ENCODE measurements at places on chromosomes 3 and 15.
A peak's percentile ranks its signal among the peaks of the same experiment; 100 is the strongest.

DNA sequence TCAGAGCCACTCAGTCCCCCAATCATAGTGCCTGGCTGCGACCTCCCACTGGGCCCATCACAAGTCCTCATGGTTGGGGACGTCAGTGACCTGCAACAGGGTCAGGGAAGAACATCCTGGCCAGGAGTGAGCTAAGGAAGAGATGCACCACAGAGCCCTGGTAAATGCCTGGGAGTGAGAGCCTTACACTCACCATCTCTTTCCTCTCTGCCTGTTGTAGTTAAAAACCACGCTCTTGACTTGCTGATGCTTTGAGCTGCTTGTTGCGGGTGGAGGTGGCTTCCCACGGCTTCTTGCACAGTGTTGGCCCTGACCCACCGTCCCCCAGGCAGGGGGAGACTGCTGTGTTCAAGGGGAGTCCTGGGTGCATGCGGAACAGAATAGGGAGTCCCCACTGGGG, 91.1 kb upstream of the RGMA start:
- DNase-seq: no peak

DNA sequence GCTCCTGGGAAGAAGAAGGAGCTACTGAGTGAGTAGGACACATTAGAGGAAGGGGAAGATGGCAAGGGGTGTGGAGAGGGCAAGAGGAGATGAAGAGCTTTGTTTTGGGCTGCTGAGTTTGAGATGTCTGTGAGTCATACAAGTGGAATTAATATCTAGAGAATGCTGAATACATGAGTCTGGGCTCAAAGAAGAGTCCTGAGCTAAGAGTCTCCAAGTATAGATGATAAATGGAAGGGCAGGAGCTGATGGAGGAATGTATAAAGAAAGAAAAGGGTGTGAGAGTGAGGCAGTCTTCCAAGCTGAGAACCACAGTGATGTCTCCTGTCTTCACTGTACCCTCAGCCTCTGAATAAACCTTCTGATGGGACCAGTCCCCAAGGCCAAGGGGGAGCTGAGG, 205.5 kb upstream of the MRPL3 start:
- no peak for DNase-seq

GRCh38 chr3:155736381-155736780, 8.5 kb downstream of the PLCH1 start:
- DNase-seq: no peak

DNA sequence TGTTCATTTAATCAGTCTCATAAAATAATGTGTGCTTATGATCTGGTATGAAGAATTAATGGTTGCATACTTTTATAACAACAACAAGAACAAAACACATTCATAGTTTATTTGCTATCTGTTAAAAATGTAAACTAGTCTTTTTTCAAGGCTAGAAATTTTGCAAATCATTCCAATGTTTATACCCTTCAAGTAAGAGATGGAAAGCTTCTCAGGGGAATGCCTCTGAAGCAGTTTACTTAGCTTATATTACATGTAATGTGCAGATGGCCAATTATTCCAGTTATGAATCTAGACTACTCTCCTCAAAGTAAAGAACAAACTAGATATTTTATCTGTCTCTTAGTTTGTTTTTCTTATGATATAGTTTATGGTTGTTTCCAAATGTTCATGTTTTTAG, 575.4 kb downstream of the NAALADL2 start:
- DNase-seq: no peak

- DNase-seq: no peak
Measured at GRCh38 chr3:16797831-16798230, 86.9 kb upstream of the PLCL2 start.

DNA sequence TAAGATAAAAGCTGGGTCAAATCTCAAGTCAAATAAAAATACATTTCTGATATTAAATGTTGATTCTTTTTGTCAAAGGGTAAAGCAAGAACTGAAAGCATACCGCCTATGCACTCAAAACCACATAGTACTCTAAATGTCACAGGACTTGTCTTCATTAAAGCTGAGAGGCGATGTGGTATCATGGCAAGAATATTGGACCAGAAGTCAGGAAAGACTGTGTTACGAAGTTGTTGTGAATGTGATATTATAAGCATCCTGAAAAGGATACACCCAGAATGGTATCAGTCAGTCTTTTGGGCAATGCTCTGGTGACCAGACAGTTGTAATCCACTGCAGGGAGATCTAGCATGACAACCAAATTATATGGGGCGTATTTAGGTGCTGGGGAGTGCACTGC, 33.8 kb downstream of the TIGIT start:
- DNase-seq: no peak

DNA sequence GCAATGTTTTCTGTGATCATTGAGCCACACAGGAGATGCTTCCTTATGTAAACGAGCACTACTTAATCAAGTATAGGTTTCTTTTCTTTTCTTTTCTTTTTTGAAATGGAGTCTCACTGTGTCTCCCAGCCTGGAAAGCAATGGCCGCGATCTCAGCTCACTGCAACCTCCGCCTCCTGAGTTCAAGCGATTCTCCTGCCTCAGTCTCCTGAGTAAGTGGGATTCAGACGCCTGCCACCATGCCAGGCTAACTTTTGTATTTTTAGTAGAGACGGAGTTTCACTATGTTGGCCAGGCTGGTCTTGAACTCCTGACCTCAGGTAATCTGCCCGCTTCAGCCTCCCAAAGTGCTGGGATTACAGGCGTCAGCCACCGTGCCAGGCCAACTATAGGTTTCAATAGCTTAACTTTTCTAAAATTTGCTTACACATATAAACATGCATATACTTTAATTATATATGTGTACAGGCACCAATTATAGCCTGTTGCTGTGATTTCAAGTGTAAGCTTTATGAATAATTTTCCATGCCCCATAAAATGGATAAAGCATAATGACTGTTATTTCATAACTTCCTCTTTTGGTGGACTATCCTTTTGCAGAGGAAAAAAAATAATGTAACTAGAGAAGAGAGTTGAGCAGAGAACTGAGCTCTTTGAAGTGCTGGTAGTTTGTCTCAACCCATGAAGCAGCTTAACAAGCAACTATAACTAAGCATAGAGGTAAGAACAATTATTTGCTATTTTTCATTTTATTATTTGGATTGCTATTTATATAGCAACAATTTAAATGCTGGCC, 24.8 kb upstream of the MBNL1 start:
- DNase-seq: peak; percentile 85

- DNase-seq: no peak
Measured at GRCh38 chr3:148092624-148093347, 604.9 kb upstream of the AGTR1 start.

DNA sequence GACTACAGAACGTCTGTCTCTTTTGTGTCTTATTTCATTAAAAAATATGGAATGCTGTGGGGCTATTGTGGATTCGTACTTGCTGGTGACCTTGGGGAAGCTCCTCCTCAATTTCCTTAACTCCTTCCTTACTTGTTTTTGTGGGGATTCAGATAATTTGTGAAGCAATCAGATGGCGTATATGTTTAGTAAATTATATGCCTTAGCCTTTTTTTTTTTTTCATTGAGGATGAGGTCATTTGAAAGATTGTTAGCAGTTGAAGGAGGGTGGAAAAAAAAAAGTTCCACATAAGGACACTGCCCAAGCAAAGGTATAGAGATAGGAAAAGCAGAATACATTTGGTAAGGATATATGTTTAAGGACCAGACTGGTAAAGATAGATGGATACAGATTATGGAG, 3.3 kb downstream of the RNF13 start:
- DNase-seq: no peak

DNA sequence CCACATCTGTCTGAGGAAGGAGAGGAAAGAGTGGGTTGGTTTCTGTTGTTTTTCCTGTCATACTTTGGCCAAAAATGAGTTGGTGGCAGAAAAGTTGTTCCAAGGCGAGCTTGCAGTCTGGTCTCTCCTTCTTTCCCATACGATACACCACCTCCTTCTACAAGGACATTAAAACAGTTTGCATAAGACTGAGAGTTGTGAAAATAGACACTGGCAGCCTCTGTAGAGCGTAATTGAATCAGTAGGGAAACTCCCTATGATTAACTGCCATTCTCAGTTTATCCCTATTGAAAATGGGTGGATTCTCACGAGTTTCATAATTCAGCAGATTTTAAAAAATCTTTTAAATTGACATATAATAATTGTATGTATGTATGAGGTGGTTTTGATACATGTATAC, 3.7 kb upstream of the LSG1 start:
- DNase-seq: no peak

- DNase-seq: no peak
Measured at GRCh38 chr3:130537673-130538304, 20.8 kb downstream of the COL6A6 start.

GRCh38 chr3:194383276-194383940, 13.9 kb upstream of the LRRC15 start:
- DNase-seq: no peak

DNA sequence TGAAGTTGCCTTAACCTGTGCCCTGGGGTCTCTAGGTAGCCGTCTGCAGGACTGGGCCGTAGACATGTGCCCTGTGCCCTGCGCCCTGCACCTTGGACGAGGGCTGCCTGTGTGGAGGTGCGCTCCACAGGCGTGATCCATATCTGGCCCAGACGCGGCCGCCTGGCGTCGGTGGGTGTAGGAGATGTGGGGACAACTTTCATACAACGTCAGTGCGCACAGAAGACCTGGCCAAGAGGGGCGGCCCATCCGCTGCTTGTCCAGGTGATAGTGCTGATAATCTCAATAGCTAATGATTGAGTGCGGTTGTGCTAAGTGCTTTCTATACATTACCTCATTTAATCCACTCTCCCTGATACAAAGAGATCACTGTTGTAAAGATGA, 665 bp upstream of the RASGRP1 start:
- DNase-seq: no peak

GRCh38 chr3:25151281-25151902, 276.7 kb upstream of the RARB start:
- no peak for DNase-seq

DNA sequence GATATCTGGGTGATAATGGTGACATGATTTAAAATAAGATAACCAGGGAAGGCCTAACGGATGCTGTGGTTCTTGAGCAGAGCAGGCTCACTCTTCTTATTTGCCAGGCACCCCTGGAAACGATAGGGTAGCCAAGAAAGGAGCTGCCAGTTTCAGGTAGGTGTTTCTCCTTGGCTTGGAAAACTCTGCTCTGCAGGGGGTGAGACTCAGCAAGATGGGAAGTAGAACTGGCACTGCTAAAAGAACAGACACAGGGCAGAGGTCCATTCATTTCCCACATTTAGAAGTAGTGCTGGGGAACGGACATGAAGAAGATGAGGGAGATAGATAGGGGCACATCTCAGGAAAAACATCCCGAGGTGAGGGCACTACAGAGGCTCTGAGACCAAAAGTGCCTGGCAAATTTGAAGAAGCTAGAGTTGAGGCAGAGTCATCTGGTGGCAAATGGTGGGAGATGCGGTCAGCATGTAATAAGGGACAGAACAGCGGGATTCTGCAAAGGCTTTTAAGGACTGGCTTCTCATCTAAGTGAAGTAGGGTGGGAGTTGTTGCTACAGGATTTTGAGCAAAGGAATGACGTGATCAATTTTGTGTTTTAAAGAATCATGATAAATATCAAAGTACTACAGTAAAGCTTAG, 323.4 kb upstream of the PLSCR5 start:
- no peak for DNase-seq

DNA sequence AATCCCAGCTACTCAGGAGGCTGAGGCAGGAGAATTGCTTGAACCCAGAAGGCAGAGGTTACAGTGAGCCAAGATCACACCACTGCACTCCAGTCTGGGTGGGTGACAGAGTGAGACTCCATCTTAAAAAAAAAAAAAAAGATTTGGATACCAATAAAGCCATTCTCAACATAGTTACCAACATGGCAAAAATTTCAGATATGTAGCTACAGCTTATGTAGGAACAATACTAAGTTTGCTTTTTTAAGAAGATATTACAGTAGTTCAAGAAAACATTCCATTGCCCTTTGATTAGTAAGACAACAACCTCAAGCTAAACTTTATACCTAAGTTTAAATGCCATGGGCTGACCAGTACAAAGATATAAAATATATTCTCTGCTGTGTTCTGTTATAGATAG, 34.4 kb downstream of the ZNF106 start:
- DNase-seq: no peak

DNA sequence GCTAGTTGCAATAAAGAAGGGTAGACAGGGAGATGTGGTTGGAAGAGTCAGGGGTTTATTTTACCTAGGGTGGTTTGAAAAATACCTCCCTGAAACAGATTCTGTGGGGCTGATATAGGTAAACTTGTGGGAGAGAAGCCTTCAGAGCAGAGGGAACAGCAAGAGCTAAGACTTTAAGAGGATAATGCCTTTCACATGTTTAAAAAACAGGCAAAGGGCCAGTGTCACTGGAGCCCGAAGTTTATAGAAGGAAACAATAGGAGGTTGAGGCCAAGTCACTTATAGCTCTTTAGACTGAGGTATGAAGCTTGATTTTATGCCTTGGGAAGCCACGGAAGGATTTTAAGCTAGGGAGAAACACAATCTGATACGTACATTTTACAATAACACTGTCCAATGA, 448.7 kb downstream of the TAFA4 start:
- no peak for DNase-seq

DNA sequence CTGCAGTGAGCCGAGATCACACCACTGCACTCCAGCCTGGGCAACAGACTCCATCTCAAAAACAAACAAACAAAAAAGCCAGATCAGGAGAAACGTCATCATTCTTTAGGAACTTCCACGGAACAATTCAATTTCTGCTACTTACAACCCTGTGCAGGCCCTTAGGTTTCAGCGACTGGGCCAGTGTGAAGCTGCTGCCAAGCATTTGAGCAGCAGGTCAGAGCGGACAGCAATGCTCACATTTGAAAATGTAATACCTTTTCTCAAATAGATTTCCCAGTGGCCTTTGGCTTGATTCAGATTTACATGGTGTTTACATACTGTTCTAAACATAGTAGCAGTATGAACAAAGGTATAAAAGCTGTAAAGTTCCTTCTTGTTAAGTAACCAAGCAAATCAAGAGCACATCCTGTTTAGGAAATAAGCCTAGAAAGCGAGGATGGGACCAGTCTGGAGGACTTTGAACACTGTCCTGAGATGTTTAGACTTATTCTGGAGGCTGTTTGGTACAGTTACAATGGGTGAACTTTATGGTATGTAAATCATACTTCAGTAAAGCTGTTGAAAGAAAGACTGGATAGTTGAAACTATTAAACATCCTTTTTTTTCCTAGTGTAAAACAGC, 141.2 kb downstream of the HCN4 start:
- no peak for DNase-seq

DNA sequence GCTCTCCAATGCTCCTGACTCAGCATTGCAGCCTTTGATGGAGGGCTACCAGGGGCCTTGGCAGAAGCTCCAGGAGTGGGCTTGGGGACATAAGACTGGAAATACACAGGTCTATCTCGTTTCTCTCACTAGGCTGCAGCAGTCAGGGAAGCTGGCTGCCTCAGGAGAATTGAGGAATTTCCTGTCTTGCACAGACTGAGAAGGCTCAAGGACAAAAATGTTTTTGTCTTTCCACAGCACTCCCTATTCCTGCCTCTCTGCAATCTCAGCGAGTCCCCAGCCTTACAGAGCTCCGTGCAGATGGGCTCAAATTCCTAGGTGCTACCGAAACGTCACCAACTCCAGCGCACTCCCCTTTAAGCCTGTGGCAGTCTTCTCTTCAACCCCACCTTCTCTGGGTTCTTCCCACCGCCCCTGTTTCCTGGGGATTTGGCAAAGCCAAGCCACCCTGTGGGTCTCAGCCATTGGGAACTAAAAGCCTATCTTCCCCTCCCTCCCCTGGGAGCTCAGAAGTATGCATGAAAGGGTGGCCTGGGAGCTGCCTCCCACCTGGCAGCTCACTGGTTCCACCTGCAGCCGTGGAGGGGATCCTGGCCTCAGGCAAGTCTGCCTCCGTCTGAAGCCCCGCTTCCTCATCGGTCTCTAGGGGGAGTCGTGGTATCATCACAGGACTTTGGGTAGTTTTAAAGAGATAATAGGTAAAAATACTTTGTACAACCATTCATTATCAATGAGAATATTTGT, 322.6 kb upstream of the FRG2C start:
- DNase-seq: no peak
